HFFc6 (cell line): ENCODE measurements at places on chromosomes 11 and 22. TPM values are rescaled to one million over a fixed set of nuclear protein-coding genes. Genes with fewer than 3 reads are reported as not detected.

DNA sequence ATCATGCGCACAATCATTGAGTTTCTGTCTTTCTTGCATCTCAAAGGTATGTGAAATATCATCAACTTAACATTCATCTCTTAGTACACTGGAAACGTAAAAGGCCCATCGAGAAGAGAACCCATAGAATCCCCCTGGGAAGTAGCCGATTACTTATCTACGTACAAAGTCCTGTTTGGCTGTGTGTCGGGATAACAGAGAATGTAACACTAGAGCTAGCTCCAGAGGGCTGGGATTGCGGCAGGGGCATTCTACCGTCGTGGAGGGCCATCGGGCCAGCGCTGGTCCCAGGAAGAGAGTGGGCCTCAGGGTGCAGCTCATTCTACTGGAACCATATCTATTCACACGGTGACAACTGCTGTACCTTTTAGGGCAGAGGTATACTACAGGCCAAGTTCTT lies 4.5 kb downstream of the GAL start:
- no peak for DNase-seq

Gene SLN
- total RNA-seq, result not detected in 3 replicates

DNA sequence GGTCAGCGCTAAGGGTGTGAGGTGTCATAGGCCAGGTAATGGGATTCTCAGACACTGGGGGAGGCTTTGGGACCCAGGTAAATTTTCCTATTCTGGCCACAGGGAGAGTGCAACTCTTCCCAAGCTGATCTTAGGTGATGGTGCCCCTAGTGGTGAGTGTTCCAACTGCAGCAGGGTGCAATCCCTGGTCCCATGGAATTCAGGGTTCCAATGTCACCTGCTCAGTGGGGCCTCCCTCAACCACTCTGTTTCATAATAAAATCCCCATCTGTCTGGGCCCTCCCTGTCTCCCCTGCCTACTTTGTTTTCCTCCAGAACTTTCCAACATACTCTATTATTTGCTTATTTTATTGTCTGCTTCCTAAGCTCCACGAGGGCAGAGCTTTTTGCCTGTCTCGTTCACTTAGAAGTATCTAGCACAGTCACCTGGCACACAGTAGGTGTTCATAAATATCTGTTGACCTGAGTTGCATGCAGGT lies 2.9 kb upstream of the SGSM1 start:
- DNase-seq, result peak; percentile 12

- DNase-seq, result no peak
Measured at GRCh38 chr11:120086651-120087050, 51.3 kb downstream of the TRIM29 start.

Gene ADM
- total RNA-seq, result 208 to 319 TPM (median 218 TPM) in 3 replicates

- DNase-seq, result no peak
Measured at GRCh38 chr11:131190446-131190845, 180.0 kb upstream of the NTM start.

DNA sequence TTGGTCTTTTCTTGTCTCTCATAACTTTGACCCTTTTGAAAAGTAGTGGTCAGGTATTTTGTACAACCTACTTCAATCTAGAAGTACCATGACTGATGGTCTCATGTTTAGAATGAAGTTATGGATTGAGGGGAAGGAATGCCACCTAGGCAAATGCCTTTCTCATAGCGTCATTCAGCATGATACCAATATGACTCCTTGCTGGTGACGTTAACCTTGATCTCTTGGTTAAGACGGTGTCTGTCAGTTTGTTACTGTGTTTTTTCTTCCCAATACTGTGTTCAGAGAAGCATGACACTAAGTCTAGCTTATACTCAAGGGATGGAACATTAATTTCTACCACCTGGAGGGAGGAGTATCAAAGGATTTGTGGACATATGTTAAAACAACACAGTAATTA lies 130.9 kb downstream of the KIF18A start:
- DNase-seq, result no peak

- no peak for DNase-seq
Measured at GRCh38 chr11:128515086-128515485, 72.3 kb downstream of the ETS1 start.

Gene TRIM49
- total RNA-seq, result not detected in 3 replicates

- no peak for DNase-seq
Measured at GRCh38 chr22:27075891-27076290, 418.5 kb downstream of the MIAT start.

- no peak for DNase-seq
Measured at GRCh38 chr11:75454987-75455386, 22.0 kb upstream of the KLHL35 start.

DNA sequence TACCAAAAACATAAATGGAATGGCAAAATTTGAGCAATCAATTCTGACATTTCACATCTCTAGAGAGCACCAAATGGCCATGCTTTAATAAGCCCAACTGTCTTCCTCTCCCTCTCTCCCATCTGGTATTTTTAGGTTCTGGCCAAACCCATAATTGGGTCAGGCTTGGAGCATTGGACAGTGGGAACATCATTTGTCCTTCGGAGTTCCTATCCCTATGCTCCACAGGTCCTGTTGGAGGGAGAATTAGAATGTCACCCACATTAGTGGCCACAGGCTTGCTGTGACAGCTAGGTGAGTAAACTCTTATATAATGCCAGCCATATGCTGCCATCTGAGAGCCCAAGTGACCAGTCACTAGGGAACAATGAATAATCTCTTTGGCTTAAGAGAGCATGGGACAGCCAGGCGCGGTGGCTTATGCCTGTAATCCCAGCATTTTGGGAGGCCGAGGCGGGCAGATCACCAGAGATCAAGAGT lies 251.0 kb upstream of the CCDC90B start:
- DNase-seq, result no peak
